ENCODE measurements at places on chromosomes 4 and X.

- no peak for DNase-seq
Measured at GRCh38 chr4:9859810-9860209, 78.4 kb downstream of the DRD5 start.

DNA sequence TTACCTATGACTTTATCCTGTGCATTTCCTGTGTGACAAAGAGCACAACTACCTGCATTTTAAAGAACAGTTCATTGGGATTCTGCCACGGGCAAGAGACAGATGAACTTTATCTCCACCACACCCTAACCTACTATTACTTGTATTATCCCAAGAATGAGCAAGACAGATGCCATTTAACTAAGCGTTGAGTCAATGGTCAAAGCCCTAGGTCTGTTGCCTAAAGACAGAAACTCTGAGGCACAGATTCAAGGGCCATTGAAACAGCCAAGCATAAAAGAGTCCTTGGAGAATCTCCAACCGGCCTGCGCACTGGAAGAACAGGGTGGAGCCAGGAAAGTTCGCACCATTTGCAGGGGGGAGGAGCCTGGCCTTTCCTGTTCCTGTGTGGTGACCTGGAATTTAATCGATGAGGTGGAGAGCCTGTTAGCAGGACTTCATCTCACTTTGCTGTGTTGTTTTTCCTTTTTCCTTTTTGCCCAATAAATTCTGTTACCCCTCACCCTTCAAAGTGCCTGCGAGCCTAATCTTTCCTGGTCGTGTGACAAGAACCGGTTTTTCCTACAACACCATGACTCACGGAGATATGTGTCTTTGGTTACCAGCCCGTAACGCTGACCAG, 146.4 kb upstream of the DIAPH2 start:
- no peak for DNase-seq

DNA sequence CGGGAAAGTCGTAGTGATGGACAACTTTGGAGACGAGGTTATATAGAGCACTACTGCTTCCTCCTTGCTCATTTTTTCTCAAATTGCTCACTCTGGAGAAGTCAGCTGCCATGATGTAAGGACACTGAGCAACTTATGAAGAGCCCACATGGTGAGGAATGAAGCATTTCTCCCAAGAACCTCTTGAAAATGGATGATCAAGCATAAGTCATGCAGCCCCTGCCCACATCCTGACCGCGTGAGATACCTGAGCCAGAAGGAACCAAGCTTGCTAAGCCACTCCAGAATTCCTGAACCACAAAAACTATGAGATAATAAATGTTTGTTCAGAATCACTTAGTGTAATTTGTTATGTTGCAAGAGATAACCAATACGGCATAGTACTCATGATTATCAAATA, 42.8 kb downstream of the PDE5A start:
- no peak for DNase-seq

DNA sequence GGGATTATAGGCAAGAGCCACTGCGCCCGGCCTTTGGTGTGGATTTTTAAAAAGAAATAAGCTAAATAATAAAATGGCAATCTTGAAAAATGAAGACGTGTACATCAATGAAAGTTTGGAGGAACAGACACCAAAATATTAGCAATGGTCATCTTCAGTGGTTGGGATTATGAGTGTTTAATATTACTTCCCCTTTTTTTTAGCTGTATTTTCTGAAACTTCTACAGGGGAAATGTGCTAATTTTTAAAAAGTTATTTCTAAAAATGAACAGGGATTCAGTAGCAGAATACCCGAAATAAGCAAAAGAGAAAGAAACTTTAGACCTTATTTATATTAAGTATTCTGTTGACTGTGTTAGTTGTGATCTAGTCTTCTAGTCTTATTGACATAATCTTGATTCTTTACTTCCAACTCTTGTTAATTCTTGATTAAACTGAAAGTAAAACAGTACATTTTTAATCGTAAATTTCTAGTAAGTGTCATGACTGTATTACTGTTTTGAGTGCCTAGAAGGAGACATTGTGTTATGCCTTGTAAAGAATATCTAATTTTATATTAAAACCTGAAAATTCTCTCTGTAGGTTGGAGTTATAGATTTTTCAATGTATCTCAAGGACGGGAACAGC, 51.3 kb downstream of the RUFY3 start:
- no peak for DNase-seq

GRCh38 chr4:101252721-101253120, 94.6 kb downstream of the PPP3CA start:
- DNase-seq, result no peak

- no peak for DNase-seq
Measured at GRCh38 chr4:4339504-4340085, 47.3 kb upstream of the NSG1 start.
